ENCODE measurements at places on chromosomes 11 and 22.

DNA sequence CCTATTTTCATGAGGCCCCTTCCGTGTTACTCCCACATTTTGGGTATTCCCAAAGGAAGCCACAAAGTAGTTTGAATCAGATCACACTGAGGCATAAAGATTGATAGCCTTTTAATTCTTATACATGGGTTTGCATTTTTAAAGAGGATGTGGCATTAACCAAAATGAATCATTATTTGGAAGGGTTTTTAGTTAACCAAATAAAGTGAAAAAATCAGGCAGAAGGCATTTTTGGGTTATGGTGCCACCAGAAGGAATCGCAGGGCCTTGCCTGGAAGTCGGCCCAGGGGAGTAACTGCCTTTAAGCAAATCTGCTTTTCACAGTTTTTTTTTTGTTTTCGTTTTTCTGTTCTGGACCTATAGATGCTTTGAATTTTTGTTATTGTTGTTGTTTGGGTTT, 55.4 kb downstream of the HSD17B12 start:
- DNase-seq: no peak

GRCh38 chr11:76769645-76770586, 13.2 kb upstream of the TSKU start:
- no peak for DNase-seq

DNA sequence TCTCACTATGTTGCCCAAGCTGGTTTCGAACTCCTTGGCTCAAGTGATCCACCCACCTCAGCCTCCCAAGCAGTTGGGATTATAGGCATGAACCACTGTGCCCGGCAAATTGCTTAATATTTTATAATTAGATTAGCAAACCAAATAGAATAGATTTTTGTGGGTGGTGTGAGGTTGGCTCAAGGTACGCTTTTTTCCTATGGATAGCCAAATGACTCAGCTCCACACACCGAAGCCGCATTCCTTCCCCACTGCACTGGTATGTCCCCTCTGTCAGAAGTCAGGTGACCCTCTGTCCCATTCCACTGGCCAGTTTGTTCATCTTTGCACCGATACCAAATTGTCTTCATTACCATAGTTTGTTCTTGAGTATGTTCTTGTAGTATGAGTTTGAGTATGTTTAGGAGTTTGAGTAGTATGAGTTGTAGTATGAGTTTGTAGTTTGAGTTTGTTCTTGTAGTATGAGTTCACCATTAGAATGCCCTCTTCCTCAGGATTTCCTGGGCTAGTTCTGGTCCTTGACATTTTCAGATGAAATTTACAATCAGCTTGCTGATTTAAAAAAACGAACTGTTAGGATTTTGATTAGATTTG, 19.4 kb downstream of the SUSD2 start:
- DNase-seq: no peak

DNA sequence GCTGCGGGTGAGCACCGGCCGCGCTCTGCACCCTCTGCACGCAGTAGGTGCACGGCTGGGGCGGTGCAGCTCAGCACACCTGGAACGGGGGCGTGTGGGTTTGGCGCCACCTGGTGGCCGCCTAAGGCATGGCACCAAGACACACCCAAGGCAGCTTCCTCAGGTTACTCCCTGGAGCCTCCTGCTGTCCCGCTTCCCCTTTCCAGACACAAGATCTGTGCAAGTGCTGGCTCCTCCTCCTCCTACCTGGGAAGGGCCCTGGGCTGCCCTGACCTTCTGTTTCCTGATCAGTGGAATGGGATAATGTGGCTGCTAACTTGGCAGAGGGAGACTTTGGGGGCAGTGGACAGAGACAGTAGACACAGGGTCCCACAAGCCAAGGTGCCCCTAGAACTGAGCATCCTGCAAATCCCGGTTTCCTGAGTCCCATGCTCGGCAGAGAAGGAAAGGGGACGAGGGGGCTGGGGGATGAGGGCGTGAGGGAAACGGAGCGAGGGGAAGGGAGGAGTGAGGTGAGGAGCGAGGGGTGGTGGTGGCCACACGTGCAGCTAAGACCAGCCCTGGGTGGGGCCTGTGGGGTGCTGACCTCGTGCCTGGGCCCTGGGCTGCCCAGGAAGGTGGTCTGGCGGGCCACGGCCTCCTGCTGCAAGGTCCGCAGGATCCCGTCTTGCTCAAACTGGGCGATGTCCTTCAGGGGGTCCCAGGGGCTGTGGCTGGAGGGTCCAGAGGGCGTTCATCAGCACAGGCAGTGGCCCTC, 34.8 kb upstream of the CARS1 start:
- peak; percentile 69 for DNase-seq

DNA sequence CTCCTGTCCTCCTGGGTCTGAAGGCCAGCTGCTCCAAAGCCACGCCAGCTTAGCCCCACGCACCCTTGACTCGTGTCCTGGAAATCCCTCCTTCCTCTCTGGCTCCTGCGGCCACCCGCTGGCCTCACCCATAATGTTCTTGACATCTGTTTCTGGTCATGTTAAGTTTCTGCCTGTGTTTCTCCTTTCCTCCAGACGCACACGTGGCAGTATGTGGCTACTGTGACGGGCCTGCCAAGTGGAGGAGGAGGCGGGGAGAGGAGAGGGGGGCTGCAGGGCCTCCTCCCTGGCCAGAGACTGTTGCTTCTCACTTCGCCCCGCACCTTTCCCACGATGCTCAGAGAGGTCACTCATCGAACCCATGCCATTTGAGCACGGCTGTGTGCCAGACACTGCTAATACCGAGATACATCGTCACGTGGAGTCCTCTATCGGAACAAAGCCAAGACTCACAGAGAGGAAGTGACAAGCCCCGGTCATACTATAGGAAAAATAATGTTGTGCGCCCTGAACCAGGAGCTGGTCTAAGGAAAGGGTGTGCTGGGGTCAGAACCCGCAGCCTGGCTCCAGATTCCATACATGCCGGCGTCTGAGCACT, 11.5 kb downstream of the C1QTNF6 start:
- DNase-seq: no peak

GRCh38 chr11:76207642-76208401, 1.5 kb upstream of the WNT11 start:
- DNase-seq: no peak
